GM19239 (cell line): ENCODE measurements at places on chromosomes 1 and 21.

DNA sequence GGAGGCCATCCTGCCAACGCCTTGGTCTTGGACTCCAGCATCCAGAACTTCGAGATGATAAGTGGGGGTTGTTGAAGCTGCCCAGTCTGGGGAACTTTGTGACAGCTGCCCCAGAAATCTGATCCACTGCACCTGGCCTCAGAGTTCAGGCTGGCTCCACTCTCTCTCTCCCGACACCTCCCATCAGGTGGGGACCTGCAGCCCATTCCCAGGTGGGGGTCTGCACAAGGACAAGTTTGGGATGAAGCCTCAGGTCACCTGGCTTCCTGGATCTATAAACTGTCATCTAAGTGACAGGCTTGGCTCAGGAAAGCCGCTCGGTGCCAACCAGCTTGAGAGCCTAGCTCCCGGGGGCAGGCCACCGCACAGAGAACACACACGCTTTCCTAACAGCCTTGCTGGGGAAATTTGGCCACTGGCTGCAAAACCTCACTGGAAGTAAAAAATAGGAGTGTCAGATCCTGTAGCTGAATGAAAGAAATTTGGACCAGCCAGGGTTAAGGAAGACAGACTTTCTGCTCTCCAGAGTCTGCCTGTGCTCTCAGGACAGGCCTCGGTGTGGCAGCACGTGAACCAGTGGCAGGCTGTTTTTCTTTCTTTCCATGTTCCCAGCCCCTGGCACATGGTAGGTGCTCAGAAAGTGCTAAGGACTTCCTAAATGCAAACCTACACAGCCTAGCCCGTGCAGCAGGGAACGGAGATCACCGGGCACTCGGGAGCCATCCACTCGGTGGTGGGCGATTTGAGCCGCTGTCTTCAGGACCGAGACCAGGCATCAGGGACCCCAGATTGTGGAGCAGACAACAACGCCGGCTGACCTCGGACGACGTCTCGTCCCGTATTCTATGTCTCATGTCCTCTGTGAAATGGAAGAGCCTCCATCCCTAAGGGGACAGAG is 42.6 kb upstream of the LBR start:
- no peak for DNase-seq

DNA sequence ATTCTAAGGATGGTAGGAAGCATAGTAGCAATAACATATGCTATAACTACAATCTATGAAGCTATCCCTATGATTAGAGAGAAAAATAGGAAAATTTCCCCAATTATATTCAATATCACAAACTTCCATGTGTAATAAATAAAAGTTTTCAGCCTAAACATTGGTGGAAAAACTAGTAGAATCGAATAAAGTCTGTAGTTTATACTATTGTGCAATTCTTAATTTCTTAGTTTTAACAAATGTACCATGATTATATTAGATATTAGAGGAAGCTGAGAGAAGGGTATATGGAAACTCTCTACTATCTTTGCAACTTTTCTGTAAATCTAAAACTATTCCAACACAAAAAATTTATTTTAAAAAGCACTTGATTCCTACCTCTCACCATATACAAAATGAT is 13.8 kb upstream of the GFI1 start:
- no peak for DNase-seq

DNA sequence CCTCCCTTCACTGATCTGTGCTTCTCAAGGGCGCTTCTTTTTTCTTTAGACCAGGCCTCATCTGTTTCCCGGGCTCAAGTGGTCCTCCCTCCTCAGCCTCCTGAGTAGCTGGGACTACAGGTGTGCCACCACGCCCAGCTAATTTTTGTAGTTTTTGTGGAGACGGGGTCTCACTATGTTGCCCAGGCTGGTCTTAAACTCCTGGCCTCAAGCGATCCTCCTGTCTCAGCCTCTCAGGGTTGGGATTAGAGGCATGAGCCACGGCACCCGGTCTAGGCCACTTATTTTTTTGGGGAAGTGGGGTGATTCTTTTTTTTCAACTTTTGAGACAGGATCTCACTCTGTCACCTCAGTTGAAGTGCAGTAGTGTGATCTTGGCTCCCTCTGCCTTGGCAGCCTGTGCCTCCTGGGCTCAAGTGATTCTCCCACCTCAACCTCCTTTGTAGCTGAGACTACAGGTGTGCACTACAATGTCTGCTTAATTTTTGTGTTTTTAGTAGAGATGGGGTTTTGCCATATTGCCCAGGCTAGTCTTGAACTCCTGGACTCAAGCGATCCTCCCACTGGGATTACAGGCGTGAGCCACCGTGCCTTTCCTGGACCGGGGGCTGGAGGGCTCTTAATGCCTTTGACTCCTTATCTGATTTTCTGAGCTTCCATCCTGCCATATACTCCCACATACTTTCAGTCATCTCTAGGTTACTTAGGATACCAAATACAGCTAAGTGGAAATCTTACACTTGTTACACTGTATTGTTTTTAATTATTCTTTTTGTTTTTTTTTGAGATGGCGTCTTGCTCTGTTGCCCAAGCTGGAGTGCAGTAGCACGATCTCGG is 18.9 kb downstream of the MFAP2 start:
- no peak for DNase-seq

DNA sequence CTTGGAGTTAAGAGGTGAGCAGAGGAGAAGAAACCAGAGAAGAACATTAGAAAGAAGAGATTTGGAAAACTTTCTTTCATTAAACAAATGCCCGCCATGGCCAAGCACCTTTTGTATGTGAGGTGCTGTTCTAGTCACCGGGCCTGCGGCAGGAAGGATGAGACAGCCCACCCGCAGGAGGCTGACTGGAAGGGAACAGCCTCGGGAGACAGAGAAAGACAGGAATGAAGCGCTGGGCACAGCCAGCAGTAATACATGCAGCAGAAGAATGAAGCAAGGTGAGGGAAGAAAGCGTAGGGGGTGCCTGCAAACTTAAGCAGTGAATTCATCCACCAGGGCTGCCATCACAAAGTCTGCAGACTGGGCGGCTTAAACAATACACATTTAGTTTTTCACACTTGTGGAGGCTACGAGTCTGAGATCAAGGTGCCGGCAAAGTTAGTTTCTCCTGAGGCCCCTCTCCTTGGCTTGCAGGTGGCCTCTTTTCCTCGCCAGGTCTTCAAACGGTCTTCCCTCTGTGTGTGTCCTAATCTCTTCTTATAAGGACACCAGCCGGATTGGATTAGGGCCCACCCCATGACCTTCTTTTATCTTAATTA is 188.1 kb downstream of the PSMG1 start:
- DNase-seq, result no peak
